ENCODE measurements at places on chromosomes 3 and 15.

- no peak for DNase-seq
These were observed 103.2 kb downstream of the PPP2R3A start for GRCh38 chr3:136068708-136069107.

GRCh38 chr3:52388348-52388821 lies 56.5 kb downstream of the SEMA3G start:
- no peak for DNase-seq

- no peak for DNase-seq
These were observed 752 bp downstream of the OCA2 start for GRCh38 chr15:28098360-28098765.

DNA sequence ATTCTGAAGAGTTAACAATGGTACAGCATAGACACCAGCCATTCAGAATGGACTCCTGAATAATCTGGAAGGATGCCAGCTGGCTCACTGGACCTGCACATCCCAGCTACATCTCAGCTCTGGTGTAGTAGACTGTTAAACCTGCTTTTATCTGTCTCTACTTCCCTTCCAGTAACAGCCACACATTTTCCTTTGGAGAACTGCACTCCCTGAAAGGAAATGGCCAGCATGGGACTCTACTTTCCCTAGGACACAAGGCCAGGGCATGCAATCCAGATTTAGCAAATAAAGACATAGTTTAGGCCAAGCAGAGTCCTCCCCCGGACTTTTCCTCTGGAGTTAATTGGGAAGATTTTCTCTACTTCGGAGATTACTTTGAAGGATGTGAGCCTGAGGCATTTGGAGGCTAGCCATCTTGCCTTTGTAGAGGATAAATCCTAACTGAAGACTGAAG lies 82.7 kb upstream of the TCF12 start:
- no peak for DNase-seq

- DNase-seq = no peak
These were observed 177.6 kb downstream of the KCNAB1 start for GRCh38 chr3:156298014-156298413.

DNA sequence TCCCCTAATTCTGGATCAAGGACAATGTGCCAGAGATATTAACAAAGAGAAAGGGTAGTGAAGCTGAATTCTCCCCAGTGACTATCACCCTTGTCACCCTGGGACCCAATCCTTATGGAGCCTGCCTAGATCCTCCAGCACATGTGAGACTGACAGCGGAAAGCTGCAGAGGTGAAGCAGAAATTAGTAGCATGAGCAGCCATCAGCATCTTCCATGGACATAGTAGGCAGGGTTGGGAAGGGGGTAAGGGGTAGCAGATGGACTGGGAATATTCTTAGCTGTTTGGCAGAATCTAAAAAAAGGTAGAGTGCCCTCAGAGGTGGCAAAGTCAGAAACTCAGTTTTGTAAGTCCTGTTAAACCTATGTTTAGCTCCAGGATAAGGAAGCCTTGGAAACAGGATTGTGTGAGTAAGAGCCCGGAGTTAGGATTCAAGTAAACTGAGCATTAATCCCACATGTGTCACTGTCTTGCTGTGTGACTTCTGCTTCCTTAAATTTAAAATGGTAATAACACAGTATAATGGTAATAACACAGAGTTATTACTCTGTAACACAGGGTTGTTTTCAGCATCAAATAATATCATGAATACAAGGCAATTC lies 14.5 kb downstream of the GOLIM4 start:
- no peak for DNase-seq

DNA sequence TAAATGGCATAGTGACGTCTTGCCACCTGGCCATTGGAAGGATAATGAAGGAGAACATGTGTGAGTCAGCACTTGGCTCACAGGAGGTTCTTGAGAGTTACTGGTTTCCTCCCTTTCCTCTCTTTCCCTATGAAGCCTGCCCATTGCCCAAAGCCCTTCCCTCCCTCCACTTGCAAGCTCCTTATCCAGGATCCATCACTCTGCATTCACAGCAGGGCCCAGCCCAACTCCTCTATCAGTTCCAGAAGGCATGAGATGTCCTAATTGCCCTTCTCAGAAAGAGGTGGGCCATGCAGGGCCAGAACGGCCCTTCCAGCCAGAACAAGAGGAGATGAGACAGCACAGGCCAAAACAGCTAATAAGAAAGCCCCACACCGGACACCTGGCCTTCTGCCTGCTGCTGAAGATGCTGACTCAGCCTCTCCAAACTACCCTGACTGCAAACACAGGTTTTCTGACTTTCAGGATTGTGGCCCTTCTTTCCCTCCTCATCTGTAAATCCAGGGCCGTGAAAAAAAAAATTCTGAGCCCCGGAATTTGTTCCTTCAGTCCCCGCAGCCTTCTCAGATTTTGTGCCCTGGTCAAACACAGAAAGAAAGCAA lies 29.7 kb downstream of the HAPLN3 start:
- DNase-seq = no peak

- DNase-seq = no peak
These were observed 300.2 kb upstream of the CNTN6 start for GRCh38 chr3:792630-793029.

DNA sequence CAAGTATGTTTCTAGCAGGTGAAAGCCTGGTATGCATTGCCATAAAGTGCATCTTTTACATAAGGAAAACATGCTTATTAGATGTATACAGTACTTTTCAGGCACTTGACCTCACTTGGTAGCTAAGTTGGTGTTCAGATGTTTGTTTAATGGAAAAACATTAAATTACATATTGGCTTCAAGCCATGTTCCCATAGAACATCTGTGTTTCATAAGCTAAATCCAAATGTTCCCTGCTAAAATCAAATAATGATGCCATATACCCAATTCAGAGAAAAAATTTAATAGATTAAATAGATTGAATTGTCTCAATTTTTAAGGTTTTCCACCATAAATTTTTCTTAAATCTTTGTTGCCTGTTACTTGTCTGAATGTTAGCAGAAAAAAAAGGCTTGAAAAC lies 19.1 kb upstream of the RPL22L1 start:
- no peak for DNase-seq

DNA sequence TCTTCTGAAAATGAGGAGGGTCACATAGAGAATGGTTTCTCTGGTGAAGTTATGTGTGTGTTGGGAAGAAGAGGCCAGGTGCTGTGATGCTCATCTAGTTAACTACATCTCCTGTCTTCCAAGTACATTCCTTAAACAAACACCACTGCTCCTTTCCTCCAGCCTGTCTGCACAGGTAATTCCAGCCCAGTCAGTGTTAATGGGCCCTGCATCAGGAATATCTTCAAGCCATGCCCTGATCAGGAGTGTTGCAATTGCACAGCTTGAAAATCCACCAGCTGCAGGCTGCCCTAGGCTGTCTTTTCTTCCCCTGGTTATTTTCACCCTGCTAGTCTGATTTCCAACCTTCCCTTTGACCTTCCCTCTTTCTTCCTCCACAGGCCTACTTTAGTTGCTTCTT lies 41.9 kb upstream of the LMOD3 start:
- DNase-seq = no peak

DNA sequence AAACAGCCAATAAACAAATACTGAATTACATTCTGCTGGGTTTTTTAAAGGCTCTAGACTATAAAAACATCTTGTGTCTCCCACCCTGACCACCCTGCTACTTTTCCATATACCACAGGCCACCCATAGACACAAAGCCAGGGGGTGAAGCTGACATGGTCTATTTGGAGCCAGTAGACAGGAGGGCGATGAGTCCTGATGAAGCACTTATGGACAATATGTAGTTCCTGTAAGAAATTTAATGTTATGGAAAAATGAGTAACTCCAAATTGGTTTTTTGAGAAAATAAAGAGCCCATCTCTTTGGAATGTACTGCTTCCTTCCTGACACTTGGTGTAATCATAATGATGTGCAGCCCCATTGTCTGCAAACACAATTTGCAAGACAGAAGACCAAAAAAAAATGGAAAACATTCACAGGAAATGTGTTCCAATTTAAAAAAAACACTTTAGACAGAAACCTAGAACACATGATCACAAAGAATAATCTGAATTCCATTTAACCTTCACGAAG lies 11.8 kb downstream of the SSR3 start:
- DNase-seq = no peak

- no peak for DNase-seq
These were observed 86.1 kb upstream of the PSMD6 start for GRCh38 chr3:64109438-64109837.

DNA sequence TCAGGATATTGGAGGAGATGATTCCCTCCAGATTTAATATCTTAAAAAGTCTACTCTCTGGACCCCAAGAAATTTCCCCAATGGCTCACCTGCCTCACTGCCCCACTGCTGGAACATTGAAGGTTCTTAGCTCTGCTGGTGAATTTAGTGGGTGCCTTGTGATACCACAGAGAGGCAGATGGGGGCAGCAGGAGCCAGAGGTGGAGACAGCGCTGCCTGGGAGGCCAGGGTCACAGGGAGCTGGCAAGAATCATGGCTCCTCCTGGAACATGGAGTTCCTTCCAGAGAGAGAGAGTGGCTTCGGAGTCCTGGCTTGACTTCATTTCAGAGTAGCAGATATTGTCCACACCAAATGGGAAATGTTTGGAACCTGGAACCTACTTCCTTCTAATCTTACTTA lies 263.5 kb upstream of the CFAP20DC start:
- DNase-seq = no peak

- no peak for DNase-seq
These were observed 29.2 kb downstream of the TMOD2 start for GRCh38 chr15:51780636-51781035.

- DNase-seq = no peak
These were observed 794.5 kb upstream of the GRM7 start for GRCh38 chr3:6066397-6066796.

DNA sequence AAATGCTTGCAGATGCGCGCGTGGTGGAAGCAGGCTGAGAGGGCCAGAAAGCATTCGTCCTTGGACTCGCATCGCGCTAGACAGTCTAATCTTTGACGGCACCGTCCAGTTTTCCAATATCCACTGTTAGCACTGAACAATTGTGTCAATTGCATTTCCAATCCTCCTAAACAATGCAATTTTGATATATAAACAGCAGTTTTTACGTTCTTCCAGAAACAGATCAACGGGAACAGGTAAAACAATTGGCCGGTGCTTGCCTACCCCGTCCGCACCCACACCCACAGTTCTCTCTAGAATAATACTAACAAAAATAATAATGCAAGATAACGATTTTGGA lies 17.2 kb downstream of the CPN2 start:
- DNase-seq = no peak

- DNase-seq = no peak
These were observed 95.8 kb upstream of the KLF13 start for GRCh38 chr15:31230630-31231485.

- DNase-seq = peak; percentile 62
These were observed 49.5 kb downstream of the APBA2 start for GRCh38 chr15:28935316-28935715.

DNA sequence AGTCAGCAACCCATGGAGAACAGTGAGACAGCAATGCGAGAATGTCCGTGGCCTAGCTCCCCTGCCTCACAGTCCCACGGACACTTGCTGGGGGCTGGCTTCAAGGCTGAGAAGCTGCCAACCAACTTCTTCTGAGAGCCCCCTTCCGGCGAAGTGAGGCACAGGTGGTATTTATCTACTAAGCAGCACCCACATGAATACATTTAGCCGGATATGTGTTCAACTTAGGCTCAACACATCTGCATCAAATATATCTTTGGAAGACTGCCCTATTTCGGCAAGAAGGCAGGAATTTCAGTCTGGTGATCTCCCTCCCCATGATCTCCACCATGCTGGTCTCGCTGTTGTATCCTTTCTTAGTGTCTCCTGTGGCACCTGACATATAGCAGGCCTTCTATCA lies 340.9 kb upstream of the NR2E3 start:
- no peak for DNase-seq

GRCh38 chr3:149717391-149718056 lies 34.8 kb downstream of the COMMD2 start:
- no peak for DNase-seq

DNA sequence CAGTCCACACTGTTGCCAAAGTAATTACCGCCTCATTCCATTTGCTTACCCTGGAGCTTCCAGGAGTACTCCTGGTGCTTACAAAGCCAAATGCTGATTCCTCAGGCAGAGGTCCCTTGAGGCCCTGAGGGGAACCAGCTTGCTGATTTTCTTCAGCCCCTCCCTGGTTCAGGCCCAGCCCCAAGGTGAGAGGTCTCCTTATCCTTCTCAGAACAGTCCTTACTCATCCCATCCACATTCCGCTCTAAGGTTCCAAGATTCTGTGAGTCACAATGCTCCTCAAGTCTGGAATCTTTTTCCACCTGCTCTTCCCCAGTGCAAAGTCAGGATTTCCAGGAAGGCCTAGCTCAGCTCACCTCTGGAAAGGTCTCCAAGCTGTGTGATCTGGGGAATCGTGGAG lies 1.8 kb upstream of the ATP10A start:
- no peak for DNase-seq

- no peak for DNase-seq
These were observed 113.2 kb downstream of the SAMMSON start for GRCh38 chr3:70112751-70113150.

DNA sequence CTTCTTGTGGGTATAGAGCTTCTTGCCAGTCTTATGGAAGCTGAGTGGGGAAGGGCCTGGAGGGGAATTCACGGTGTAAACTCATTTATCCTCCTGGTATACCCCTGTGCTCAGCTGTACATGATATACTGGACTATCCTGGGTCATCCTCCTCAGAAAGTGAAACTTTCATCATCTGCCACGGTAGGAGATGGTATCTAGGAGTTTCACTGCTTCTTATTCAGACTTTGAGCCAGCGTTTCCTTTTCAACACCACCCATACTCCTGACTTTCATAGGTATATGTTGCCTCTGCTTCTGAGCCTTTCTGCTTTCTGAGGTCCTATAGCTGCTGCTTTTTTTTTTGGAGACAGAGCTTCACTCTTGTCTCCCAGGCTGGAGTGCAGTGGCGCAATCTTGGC lies 15.6 kb downstream of the SENP5 start:
- DNase-seq = no peak

DNA sequence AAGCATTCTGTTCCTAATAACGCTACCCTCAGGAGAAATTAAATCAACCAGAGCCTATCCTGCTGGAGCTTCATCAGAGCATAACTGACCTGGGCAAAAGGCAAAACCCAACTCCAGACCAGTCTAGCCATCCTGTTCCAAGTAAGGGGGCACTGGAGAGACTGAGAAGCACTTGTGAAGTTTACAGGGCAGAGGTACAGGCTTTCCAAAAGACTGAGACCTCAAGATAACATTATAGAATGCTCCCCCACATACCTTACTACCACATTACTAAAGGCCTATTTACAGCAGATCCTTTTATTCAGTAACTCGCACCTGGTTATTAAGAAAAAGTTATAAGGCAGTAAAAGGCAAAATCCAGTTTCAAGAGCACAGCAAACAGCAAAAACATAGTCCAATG lies 35.5 kb downstream of the RFX7 start:
- DNase-seq = no peak

DNA sequence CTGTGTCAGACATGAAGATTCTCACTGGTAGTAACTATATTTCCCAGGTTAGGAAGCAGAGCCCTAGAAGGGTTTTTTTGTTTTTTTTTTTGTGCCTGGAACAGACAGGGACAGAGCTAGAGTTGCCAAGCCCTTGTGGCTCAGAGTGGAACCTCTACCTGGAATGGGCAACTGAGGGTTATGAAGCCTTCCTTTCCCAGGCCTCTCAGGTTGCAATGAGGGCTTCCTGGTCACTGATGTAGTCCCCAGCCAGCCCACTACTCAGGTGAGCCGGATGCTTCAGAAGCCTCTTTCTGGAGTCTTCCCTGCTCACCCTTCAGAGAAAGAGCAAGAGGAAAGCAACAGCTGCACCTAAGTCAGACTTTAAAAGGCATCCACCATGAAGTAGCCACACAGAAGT lies 48.8 kb upstream of the MANF start:
- no peak for DNase-seq

GRCh38 chr15:57554063-57554811 lies 37.5 kb upstream of the MYZAP start:
- DNase-seq = no peak

GRCh38 chr3:58659051-58659675 lies 7.4 kb downstream of the FAM3D start:
- no peak for DNase-seq
